ENCODE measurements at places on chromosomes 5 and 9.
A peak's percentile ranks its signal among the peaks of the same experiment; 100 is the strongest.

DNA sequence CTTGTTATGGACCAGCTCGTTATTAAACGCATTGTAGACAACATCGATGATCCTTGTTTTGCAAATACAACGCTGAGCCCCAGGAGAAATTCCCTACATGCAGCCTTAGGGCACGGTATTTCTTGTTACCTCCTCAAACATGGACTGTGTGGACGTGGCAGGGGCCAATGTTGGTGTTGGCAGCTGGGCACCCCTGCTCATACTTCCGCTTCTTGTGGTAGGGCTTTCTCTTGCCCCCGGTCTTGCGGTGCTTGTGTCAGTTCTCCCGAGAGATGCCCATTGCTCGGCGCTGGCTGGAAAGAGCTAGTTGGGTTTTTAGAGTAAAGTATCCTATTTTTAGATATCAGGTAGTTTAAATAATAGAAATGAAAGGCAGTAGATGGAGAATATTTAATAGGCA, 45.5 kb downstream of the UBAP1 start:
- no peak for DNase-seq

- DNase-seq: peak; percentile 79
Measured at GRCh38 chr5:168404365-168404764, 81.9 kb upstream of the RARS1 start.

- DNase-seq: no peak
Measured at GRCh38 chr9:123420592-123421111, 64.7 kb downstream of the CRB2 start.

- DNase-seq: no peak
Measured at GRCh38 chr5:5079876-5080275, 60.3 kb upstream of the ADAMTS16 start.

- DNase-seq: no peak
Measured at GRCh38 chr9:76109953-76110352, 219.5 kb downstream of the PCSK5 start.

GRCh38 chr9:76852026-76852425, 53.9 kb downstream of the PRUNE2 start:
- no peak for DNase-seq

- DNase-seq: no peak
Measured at GRCh38 chr9:132597073-132597775, 14.8 kb downstream of the BARHL1 start.

GRCh38 chr5:160269017-160269416, 39.7 kb downstream of the FABP6 start:
- peak; percentile 32 for DNase-seq

- no peak for DNase-seq
Measured at GRCh38 chr5:158435161-158435616, 576.2 kb upstream of the CLINT1 start.

DNA sequence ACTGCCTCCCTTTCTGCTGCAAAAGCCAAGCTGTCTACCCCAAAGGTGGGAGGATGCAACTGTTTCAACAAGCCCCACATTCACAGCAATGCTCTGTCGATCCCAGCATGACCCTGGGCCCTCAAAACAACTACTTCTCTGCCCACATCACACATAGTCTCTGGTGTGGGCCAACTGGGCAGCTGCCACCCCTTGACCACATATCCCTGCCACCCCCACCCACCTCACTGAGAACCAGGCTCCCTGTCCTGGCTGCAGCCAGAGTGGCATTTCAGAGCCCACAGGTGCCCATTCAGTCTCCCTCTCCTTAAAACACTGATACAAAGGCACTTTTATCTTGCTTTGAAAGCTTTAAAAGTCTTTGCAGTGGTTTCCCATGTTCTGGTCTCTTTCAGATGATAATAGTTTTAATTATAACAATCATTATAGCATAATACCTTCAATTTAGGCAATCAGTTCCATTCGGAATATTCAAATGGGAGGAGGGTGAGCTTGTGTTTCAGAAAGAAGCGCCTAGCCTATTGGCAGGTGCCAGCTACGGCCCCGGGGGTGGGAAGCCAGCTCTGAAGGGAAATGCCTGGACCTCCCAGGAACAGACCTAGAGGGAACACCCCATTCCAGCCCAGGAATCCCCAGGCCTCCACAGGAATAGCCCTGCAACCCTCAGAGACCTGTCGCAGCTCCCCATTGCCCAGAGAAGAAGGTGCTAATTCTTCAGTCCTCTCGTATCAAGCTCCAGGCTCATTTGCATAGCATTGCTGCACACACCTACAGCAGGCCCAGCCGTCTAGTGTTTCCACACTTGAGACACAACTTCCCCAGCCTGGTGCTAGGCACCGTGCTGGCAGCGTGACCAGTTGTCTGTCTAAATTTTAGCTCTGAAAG, 90.8 kb downstream of the C5orf15 start:
- DNase-seq: no peak

DNA sequence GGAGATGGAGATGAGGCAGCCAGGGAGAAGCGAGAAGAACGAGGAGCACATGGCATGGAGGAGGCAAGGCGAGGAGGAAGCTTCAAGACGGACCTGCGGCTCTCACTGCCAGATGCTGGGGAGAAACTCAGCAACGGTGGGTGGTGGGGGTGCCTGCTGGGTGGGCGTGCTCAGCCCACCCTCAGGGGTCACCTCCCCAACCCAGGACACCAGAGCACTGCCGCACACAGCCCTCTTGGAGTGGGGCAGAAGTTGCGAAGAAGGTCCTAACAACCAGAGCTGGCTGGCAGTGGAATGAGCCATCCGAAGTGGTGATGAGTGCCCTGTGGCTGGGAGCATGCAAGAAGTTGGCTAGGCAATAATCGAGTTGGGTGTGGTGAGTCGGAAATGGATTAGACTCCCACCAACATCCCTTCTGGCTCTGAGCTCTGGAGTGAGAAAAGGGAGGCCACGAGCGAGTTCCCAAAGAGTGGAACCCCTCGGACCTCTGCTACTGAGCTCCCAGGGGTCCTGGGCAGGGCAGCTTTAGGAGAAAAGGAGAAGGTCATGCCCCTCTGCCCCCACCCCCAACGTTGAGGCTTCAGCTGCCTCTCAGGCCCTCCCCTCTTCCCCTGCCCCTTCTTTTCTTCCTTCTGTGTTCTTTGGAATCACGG, 212.7 kb upstream of the MVB12B start:
- DNase-seq: no peak

DNA sequence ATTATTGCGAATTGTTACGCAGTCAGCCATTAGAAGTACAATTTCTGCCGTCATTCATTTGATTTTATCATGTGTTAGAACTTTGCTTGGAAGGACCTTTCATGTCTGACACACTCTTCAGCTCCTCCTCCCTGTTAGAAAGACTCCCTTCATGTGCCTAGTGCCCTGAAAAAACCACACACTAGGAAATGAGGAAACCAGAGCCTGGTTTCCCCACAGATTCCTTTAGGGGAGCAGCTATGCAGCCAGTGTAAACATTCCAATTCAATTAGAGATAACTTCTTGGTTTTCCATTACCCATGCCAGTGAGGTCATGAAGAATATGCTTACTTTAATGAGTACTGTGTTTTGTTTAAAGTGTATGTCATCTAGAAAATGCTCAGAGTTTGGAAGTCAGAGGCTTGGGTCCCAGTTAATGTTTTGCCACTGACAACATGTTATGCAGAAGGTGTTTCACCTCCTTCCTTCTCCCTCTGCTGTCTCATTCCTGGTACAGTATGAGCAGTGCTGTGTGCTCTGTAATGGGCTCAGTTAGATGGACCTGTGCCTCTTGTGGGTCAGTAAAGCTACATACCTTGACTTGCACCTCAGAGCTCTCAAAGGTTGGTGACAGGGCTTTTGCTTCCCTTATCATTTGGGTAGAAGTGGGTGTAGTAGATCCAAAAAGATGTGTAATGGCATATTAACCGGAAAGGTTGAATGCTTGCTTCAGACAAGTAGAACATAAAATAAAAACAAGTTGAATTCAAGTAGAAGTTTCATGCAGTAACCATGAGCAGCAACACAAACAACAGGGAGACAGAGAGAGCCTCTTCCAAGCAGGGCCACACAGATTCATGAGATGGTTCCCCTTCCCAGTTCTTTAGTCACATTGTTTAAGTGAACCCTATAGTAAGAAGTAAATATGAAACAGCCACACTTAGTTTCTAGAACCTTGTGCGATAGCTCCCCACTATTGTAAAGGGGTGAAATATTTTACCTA, 52.6 kb upstream of the TNFAIP8 start:
- DNase-seq: peak; percentile 86

GRCh38 chr5:178462816-178463215, 127.4 kb downstream of the COL23A1 start:
- no peak for DNase-seq

DNA sequence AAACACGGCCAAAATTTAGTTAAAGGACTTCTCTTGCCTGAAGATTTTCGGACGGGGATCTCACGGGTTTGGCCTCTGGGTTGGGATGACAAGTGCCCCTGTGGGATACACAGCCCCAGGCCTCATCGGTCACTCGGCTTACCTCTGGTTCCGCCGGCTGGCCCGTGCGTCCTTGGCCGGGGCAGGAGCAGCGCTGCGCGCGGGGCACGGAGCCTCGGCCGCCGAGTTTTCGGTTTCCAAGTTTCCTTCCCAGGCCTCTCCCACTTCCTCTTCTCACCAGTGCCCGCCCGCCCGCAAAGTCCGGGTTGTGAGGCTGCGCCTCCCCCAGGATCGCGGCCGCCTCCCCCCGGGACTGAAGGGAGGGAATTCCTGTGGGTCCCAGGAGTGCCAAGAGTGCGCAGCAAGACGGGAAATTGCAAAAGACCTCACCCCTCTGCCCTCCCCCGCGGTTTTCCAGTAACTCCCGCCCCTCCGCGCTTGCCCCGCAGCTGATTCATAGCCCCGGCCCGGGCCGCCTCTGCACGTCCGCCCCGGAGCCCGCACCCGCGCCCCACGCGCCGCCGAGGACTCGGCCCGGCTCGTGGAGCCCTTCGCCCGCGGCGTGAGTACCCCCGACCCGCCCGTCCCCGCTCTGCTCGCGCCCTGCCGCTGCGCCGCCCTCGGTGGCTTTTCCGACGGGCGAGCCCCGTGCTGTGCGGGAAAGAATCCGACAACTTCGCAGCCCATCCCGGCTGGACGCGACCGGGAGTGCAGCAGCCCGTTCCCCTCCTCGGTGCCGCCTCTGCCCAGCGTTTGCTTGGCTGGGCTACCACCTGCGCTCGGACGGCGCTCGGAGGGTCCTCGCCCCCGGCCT, at the start of gene OSMR:
OSMR (plus strand) TSS at position 487 of the 853 bp plus-strand sequence. CDS start 23,033 bp downstream, outside the sequence.
- peak; percentile 98 for DNase-seq

DNA sequence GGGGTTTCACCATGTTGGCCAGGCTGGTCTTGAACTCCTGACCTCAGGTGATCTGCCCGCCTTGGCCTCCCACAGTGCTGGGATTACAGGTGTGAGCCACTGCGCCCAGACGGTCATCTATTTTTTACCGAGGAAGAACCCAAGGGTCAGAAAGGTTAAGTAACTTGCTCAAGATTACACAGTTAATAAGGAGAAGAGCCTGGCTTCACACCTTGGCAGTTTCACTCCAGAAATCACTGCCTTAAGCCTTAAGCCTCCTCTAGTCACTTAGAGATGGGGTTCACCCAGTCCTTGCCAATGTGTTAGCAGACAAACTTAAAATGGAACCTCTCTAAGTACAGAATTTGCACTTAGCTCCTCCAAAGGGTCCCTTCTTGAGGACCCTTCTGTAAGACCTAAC, 116.3 kb downstream of the PTTG1 start:
- DNase-seq: no peak

- DNase-seq: no peak
Measured at GRCh38 chr9:114995681-114996221, 65.4 kb upstream of the TNFSF8 start.

- no peak for DNase-seq
Measured at GRCh38 chr5:115333164-115333563, 36.7 kb upstream of the CCDC112 start.

GRCh38 chr5:14156650-14157492, 13.7 kb downstream of the TRIO start:
- DNase-seq: peak; percentile 91

DNA sequence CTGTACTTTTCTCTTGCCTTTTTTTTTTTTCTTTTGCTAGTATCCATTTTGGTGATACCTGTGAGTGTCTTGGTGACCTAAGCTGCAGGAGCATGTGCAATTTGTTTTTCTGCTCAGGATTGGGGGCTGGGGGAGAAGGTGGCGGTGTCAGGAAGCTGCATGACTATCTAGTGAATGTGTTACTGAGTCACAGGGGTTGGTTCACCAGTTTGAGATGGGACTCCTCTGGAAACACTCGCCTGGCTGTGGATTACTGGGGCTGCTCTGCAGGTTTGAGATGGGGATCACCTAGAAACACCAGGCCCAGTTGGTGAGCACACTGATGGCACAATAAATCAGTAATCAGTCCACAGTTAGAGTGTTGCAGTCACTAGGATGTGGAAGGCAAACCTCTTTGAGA, 447.9 kb downstream of the SPATA31D1 start:
- no peak for DNase-seq

DNA sequence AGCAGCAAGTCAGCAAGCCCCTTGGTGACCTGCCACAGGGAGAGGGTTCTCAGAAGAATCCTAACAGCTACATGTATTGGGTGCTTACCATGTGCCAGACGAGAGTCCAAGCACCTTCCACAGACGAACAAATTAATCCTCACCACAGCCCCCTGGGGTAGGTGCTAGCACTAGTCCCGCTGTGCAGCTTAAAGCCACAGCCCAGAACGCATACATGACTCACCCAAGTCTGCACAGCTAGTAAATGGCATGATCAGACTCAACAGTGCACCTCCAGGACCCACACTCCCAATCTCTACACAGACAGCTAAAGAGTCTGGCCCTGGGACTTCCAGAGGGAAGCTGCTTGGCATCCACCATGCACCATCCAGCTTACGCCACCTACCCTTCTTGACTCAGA, 111.5 kb downstream of the PAX5 start:
- no peak for DNase-seq

GRCh38 chr5:132759114-132760048, 12.2 kb downstream of the CCNI2 start:
- DNase-seq: no peak

- no peak for DNase-seq
Measured at GRCh38 chr5:96090215-96090614, 128.6 kb upstream of the ELL2 start.

DNA sequence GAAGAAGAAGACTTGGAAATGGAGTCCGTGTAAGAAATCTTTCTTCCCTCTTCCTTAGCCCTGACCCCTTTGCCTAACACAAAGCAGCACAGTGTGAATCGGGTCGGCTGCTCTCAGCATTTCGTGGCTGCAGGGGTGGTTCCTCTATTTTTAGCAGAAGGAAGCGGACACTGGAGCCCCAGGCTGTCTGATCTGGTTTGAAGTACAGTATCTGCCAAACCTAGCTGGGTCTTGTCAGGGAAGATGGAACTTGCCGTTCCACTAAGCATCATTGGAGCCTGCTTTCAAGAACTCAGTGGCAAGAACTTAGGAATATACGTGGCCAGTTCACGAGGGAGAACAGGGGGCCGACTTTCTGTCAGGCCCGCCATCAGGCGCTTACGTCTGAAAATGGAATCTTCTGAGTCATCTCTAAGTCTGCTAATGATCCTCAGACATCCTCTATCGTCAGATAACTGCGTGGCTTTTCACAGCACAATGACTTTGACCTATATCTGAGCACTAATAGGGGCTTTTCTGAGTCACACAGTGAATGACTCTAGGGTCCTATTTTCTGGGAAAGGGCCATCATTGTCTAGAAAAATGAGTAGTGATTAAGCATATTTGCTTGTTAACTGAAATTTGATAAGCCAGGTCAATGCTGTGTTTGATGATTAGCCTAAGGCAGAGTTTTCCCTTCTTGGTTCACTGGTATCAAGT, 43.3 kb upstream of the NCS1 start:
- no peak for DNase-seq
